ENCODE measurements at places on chromosomes 7 and 10.

GRCh38 chr7:70694971-70695794 lies 436.8 kb upstream of the GALNT17 start:
- H3K36me3 ChIP-seq: no peaks in the 10 kb centered on the region
- no peaks in the 10 kb centered on the region for H3K27me3 ChIP-seq
- DNase-seq: peak; percentile 22
- H3K27ac ChIP-seq: no peak overlapping the region
- peak overlapping the region; percentile 52 for H3K4me3 ChIP-seq

GRCh38 chr10:2745666-2746065 lies 321.7 kb upstream of the PFKP start:
- DNase-seq: no peak
- H3K4me1 ChIP-seq: no peaks in the 10 kb centered on the region
- no peak overlapping the region for H3K27ac ChIP-seq

GRCh38 chr10:3499120-3499519 lies 285.9 kb downstream of the KLF6 start:
- H3K27me3 ChIP-seq: no peaks in the 10 kb centered on the region
- no peak overlapping the region for H3K4me3 ChIP-seq
- H3K36me3 ChIP-seq: no peaks in the 10 kb centered on the region

DNA sequence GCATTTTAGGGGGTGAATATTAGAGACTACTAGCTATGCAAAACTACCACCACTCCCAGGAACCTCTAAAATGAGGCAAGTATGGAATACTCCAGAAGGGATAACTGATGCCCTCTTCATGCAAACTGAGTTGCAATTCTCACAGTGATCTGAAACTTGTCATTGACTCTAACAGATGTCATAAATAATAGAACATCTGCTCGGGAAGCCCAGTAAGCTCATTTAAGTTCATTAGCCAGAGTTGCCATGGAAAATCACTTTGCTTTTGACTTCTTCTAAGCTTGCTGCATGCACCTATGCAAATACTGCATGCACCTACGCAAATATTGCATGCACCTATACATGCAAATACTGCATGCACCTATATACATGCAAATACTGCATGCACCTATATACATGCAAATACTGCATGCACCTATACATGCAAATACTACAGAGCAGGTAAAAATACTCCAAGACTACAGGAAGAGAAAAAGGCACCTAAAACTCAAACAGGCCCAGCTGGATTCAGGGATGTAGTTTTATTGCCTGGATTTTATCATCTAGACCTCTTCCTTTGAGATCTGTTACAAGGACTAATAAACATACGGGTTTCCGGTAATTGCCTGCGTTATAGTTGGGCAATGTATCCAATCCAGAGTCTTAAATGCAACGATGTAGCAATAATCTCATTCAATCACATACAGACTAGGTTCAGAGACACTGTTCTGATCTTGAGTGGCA lies 1061.1 kb upstream of the AUTS2 start:
- no peaks in the 10 kb centered on the region for H3K4me1 ChIP-seq
- no peak overlapping the region for H3K27ac ChIP-seq
- H3K36me3 ChIP-seq: no peaks in the 10 kb centered on the region
- H3K4me3 ChIP-seq: no peak overlapping the region

GRCh38 chr7:20698469-20698868 lies 83.0 kb downstream of the ABCB5 start:
- H3K36me3 ChIP-seq: no peaks in the 10 kb centered on the region
- no peak for DNase-seq
- no peaks in the 10 kb centered on the region for H3K4me1 ChIP-seq
- no peak overlapping the region for H3K4me3 ChIP-seq
- H3K27me3 ChIP-seq: peaks cover 10% of the 10 kb centered on the region

- H3K4me1 ChIP-seq: no peaks in the 10 kb centered on the region
- H3K27ac ChIP-seq: no peak overlapping the region
Measured at GRCh38 chr7:108623220-108623619, 53.5 kb downstream of the DNAJB9 start.

DNA sequence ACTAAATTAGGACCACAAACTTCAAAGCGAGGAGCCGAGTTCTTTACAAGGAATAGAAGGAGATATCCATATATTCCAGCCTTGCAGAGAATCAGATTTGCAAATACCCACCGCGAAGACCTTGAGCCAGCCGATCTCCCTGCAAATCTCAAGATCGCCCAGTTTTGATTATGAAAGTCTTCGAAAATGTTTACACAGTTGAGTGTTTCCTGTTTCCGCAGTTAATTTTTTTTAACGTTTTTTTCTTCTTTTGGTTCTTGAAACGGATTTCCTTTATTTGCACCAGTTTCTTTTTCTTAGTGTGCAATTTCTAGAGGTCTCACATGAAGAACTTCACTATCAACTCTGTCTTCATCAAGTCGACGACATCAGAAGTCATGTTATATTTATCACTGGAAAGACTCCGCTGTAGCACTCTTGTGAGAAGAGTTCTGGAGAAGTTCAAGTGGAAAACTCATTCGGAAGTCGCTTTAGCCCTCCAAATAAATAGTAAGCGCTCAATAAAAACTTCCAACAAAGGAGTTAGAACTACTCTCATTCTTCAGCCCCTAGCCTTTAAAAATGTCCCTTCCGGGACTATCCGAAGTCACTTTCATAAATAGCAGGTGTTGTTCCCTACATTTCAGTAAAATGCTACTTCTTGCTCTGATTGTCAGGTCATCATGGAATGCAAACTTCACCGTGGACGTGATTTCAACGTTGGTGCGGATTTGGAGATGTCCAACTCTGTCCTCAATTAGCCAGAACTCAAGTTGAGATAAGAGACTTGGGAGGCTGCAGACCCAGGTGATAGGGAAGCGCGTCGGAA lies 11.9 kb upstream of the SPAG6 start:
- H3K4me3 ChIP-seq: no peak overlapping the region
- H3K27me3 ChIP-seq: peaks cover 4% of the 10 kb centered on the region
- H3K27ac ChIP-seq: no peak overlapping the region
- peaks cover 4% of the 10 kb centered on the region for H3K36me3 ChIP-seq

- DNase-seq: no peak
- H3K27me3 ChIP-seq: no peaks in the 10 kb centered on the region
- no peak overlapping the region for H3K27ac ChIP-seq
- no peak overlapping the region for H3K4me3 ChIP-seq
Measured at GRCh38 chr10:97875391-97875790, 25.7 kb downstream of the GOLGA7B start.

DNA sequence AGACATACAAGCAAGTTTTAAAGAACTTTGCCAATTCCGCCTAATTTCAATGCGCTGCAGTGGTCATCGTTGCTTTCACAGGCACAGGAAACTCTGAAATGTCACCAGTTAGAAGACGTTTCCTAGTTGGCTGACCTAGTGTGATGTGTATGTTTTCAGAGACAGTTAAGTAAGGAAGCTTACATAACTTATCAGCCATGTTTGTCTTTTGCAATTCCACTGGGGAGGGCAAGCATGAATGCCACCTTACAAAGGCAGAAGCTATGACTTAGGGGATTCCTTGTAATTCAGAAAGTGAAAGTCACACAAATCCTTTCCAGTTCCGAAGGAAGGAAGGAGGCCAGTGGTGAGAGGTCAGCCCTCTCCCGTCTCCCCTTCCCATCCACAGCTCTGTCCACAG lies 15.0 kb upstream of the NPS start:
- H3K36me3 ChIP-seq: no peaks in the 10 kb centered on the region
- no peaks in the 10 kb centered on the region for H3K4me1 ChIP-seq
- H3K4me3 ChIP-seq: no peak overlapping the region
- H3K27me3 ChIP-seq: no peaks in the 10 kb centered on the region
- no peak for DNase-seq
- H3K27ac ChIP-seq: no peak overlapping the region
